ENCODE measurements at places on chromosomes 7 and 10.

DNA sequence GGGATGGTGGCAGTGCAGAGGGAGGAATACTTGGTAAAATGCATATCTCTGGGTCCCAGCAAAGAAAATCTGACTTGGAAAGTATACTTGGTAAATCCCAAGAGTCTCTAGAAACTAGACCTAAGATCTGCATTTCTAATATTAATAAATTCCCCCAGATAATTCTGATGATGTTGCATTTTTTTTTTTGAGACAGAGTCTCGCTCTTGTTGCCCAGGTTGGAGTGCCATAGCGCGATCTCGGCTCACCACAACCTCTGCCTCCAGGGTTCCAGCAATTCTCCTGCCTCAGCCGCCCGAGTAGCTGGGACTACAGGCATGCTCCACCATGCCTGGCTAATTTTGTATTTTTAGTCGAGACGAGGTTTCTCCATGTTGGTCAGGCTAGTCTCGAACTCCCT lies 97.9 kb upstream of the ANK3 start:
- DNase-seq = no peak

GRCh38 chr10:24009736-24010135 lies 199.2 kb upstream of the KIAA1217 start:
- DNase-seq = no peak

GRCh38 chr10:70319183-70319582 lies 35.4 kb upstream of the NPFFR1 start:
- DNase-seq = no peak

DNA sequence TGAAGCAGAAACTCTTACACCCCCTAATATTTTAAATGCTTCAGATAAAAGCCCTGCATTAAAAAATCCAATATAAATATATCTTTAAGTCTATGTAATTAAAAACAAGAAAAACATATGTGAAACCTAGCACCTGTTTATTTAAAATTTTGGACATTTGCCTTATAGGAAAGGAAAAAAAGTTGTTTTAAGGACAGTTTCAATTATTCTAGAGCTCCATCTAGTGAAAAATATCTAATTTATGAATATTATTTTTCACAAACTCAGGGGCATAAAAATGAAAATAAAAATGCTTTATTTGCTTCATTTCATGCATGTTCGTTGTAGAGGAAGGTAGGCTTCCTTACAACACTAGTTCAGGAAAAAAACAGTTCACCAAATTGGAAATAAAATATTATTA lies 26.1 kb downstream of the ENKUR start:
- DNase-seq = no peak

DNA sequence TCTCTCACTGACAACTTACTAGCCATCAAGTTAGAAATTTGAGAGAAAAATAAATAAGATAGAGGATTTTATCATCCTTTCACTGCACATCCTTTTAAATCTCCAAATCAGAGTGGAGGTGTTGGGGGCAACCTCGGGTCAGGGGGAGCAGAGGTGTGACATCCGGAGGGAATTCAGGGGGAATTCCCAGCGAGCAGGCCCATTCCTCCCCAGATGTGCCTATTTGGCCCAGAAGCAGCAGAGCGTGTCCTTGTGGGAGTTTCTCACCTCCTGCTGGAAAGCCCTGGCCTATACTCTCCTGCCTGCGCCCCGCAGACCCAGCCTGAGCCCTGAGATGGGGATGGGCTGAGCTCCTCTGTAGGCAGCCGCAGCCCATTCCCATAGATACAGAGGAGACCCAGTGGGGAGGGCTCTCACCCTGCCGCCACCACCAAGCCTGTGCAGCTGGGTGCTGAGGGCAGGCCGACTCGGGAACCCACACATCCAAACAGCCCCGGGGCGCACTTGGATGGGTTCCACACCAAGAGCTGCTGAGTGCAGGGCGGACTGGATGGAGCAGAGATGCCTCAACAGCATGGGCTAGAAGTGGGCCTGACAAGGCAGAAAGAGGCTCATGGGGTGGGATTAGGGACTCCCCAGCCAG lies 124.5 kb downstream of the CXCL12 start:
- no peak for DNase-seq

- no peak for DNase-seq
These were observed 31.0 kb downstream of the TACR2 start for GRCh38 chr10:69385454-69386350.
